EH (cell line): ENCODE measurements at places on chromosomes 16 and 17.

GRCh38 chr16:84985079-84986065 is 26.0 kb downstream of the ZDHHC7 start:
- peak; percentile 96 for DNase-seq

DNA sequence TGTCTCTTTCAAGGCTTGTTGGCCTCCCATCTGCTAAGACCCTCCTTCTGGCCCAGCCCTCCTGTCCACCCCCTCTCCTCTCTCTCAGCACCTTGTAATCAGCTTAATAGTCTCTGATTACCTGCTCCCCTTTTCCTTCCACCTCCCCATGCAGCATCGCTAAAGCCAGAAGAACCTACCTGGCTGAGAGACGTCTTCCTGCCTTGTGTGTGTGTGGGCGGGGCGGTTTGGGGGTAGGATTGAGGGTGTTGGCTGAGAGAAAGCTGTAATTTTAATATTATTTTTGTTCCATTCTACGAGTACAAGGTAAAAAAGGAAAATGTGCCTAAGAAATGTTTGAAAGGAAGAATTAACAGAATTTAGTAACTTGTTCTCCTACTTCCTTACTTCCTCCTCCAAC is 3.4 kb downstream of the DNAH9 start:
- DNase-seq, result no peak

- no peak for DNase-seq
Measured at GRCh38 chr17:72034000-72034399, 86.8 kb upstream of the SOX9 start.

- peak; percentile 60 for DNase-seq
Measured at GRCh38 chr16:54285414-54286089, 1.0 kb downstream of the IRX3 start.

DNA sequence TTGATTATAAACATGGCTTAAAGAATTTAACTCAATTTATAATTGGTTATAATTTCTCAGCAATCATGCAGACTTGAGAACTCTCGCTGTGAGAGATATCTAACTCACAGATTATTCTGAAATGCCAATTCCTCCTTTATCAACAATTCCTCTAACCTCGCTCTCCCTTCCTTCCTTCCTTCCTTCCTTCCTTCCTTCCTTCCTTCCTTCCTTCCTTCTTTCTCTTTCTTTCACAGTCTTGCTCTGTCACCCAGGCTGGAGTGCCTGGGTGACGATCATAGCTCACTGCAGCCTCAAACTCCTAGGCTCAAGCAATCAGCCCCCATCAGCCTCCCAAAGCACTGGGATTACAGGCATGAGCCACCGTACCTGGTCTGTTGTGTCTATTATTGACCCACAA is 42.4 kb downstream of the CHD9 start:
- DNase-seq, result no peak

GRCh38 chr16:85157813-85158742 is 45.8 kb upstream of the CIBAR2 start:
- peak; percentile 62 for DNase-seq
